ENCODE measurements at places on chromosomes 6 and 20.

DNA sequence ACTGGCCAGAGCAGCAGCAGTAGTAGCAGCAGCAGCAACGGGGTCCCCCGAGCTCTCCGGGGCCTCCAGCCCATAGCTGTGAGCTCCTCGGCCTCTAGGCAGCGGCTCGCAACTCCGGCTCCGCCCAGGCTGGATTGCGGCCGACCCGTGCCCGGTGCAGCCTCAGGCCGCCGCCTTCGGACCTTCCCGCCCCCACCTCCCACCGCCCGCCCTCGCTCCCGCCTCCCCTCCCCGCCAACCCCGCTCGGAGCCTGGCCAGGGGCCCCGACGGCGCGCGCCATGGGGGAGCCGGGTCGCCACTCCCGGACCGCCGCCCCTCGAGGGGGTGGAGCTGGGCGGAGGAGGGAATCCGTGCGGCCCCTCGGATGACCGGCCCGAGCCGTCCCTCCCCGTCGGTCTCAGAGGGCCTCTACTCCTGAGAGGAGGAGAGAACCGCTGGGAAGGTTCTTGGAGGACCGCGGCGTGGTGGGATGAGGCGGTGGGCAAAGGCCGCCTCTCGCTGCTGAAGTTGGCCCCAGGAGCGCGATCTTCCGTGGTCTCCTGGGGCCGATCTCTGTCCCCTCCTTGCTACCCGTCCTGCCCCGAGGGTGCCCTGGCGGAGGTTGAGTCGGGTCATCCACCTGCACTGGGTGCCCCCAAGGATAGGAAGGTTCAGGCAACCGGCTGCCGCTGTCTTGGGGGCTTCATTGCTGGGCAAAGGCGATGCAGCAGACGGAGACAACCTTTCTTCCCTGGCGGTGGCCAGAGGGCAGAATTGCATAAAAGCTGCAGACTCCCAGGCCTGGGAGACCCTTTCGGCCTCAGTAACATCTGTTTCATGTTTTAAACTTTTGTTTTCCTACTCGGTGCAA lies at the start of gene ADAM33:
TSS of gene ADAM33 (minus strand) at position 80 of the 851 bp plus-strand sequence. CDS start at position 74, 6 bp downstream.
- peak; percentile 31 for DNase-seq

DNA sequence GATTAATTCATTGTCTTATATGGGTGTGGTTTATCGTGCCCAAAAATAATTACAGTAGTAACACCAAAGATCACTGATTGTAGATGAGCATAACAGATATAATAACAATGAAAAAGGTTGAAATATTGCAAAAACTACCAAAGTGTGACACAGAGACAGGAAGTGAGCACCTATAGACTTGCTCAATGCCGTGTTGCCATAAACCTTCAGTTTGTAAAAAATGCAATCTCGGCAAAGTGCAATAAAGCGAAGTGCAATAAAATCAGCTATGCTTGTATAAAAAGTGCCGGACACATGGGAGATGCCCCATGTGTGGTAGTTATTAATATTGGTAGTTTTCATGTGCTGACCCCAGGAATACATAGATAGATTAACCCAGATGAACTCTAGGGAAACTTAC lies 192.6 kb downstream of the NRN1 start:
- no peak for DNase-seq

- no peak for DNase-seq
Measured at GRCh38 chr6:168583821-168584220, 142.8 kb downstream of the SMOC2 start.

DNA sequence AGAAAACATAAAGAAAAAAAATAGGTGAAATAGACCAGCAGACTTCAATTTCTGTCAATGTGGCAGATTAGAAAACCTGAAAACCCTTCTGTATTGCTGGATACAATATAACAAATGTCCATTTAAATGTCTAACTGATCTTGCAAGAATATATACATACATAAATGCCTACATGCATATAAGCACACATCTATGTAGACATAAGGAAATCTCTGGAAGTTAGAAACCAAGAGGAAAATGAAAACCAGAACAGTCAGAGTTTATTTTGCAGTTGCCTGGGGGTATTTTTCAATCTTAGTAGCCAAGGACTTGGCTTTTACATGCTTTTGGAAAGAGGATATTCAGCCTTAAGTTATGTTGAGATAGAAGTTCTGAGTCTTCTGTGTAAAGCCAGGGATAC lies 184.0 kb downstream of the RPS12 start:
- DNase-seq = no peak

- no peak for DNase-seq
Measured at GRCh38 chr6:3296537-3296936, 37.8 kb downstream of the PSMG4 start.

- no peak for DNase-seq
Measured at GRCh38 chr20:16393836-16394235, 179.4 kb downstream of the KIF16B start.

- DNase-seq = no peak
Measured at GRCh38 chr20:44648068-44648467, 3.4 kb downstream of the ADA start.

DNA sequence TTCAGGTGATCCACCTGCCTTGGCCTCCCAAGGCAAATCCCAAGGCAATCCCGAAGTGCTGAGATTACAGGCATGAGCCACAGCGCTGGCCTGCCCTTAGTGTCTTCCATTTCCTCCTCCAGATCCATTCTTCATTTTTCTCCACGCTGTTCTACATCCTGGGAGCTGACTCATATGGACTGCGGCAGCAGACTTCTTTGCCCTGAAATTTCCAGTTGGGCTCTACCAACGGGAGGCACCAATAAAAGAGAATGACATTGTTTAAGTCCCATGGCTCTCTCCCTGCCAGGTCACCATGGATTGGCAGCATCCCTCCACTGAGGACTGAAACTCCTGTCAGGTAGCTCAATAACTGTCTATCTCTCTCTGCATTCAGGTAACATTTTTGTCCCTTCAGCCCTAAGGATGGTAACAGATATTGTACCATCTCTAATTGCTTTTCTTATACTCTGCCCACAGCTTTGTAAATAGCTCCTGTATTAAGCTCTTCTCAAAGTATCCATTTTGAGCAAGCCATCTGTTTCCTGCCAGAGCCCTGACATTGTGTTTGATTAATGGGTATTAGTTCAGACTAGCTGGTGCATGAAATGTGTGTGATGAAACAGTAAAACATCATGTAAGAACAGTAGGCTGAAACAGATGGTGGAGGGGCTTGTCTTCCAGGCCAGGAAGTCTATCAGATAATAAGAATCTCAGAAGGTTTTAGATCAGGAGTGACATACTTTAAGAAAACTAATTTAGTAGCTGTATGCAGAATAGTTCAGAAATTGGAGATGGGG lies 3.6 kb downstream of the TBCC start:
- DNase-seq = peak; percentile 32

GRCh38 chr6:31048099-31048498 lies 37.8 kb downstream of the MUC22 start:
- DNase-seq = no peak

GRCh38 chr6:13282393-13283069 lies 45.8 kb downstream of the TBC1D7 start:
- DNase-seq = no peak

- no peak for DNase-seq
Measured at GRCh38 chr6:112938650-112939049, 591.5 kb downstream of the RFPL4B start.

DNA sequence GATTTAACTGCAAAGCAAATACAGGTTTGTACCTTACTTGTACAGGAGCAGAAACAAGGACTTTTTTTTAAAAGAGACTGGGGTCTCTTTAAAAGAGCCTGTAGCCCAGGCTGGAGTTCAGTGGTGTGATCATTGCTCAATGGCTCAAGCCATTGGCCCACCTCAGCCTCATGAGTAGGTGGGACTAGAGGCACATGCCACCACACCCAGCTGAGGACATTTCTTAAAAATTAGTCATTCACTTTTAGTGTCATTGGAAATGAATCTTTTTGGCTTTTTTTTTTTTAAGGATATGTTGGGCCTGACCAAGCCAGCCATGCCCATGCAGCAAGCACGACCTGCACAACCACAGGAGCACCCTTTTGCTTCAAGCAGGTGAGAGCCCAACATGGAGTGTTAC lies 16.9 kb downstream of the SEC23B start:
- DNase-seq = no peak

DNA sequence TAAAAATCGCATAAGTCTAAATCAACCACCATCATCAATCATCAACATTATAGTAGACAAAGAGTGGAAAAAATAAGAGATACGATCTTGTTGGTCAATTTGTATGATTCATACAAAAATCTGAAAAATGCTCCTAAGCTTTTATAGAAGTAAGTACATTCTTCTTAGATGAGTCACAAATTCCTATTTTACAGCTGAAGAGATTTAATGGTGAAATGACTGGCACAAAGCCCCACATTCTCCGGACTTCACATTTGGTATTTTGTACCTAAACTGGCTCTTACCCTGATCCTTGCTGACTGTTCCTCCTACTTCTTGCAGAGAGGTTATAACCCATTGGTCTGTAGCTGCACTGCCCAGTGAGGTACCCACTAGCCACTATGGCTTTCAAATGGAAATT lies 29.9 kb upstream of the PREP start:
- DNase-seq = peak; percentile 41
